MM.1S (cell line): ENCODE measurements at places on chromosomes 12 and 14.

DNA sequence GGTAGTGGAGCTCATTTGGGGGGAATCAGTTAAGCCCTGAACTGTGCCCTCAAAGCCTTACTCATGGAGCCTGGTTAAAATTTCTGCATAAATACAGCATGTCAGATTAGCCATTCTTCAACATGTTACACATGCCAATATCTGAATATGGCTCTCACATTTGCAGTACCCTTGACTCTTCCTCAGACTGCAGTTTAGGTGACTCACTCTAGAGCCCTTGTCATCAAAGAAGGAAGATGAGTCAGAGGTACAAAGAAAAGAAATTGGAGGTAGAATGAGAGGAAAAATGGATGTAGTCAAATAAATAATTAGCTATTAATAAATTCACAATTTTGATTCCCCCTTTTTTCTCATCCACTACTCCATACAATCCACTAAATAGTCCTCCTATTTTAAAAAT lies 23.6 kb upstream of the OR4K2 start:
- no peak for DNase-seq

DNA sequence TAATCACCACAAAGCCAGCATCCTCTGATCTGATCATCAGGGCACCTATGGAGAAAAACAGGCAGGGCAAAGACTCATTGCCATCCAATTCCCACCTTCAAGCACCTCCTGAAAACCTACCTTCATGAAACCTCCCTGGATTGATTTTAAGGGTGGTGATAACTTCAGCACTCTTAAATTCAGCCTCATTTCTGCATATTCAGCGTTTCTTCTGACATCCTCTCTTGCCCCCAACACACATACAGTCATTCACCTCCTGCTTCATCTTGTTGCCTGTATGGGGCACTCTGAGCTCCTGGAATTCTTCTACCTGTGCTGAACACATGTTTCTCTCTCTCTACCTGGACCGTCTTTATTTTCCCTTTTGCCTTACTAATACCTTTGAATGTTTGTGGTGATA lies 6.9 kb downstream of the FGF23 start:
- no peak for DNase-seq

DNA sequence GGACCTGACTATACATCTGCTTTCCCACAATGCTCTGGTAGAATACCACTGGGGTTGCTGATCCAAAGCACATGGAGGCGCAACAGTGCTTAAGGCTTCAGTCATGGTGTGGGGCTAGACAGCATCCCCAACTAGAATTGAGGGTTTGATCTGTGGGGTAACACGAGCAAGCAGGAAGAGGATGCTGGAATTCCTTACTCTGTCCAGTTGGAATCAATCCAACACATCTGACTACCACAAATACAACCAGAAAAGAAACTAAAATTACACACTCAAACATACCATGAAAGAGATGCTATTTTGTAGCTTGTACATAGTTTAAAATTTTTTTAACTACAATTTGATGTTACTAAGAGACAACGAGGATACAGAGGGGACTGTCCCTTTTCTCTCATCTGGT lies 40.4 kb upstream of the GTF2A1 start:
- DNase-seq: no peak

- no peak for DNase-seq
Observed at GRCh38 chr14:35355981-35356841, 48.3 kb downstream of the NFKBIA start.

- no peak for DNase-seq
Observed at GRCh38 chr12:91387461-91388134, 205.0 kb upstream of the DCN start.

DNA sequence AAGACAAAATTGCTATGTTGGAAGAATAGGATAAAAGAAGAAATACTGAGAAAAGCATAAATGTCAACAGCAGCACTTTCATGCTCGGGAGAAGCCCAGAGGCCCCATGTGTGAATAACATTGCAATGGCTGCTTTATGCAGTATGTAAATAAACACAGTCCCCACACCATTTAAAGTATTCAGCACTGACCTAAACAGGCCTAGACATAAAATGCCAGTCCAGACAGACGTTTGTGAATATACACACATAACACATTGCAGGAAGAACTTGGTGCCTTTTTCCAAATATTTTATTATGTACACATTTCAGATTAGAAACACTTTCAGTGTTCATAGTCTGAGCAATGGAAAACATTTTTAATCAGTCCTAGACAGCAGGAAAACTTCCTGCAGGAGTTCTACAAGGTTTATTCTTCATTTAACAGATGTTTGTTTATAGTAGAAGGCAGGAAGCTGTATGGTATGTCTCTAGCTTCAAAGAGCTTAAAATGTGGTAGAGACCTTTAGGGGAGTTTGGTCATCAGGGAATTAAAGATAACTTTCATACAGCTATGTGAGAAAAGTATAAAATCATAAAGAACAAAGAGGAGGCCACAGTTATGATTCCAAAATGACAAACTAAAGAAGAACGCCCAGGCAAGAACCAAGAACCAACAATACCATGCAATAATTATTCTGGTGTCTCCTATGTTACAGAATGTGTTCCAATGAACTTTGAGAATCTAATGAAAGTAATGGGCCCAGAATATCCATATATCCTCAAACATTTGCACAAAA lies 30.6 kb upstream of the SLC38A2 start:
- no peak for DNase-seq

DNA sequence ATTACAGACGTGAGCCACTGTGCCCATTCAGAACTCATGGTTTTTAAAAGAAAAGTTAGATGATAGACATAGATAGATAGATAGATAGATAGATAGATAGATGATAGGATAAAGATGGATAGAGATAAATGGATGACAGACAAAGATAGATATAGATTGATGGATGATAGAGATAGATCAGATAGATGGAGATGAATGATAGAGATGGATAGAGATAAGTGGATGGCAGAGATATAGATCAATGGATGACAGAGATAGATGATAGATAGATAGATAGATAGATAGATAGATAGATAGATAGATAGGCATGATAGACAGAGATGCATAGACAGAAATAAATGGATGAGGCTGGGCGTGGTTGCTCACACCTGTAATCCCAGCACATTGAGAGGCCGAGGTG lies 13.7 kb upstream of the SLC25A3 start:
- DNase-seq: no peak

DNA sequence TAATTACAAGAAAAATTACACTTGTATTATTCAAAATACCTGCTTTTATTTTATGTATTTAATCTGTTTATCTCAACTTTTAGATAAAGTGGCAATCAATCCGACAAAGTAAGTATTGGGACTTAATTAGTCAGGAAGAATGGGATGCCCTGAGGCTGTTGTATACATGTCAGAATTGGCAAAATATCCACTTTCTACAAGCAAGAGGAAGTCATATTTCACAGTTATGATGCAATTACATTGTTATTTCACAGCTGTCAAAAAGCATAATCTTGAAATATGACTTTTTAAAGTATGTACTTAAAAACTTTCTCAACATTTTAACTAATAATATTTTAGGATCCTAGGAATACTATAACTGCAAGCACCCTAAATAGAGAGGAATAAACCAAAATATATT lies 357.1 kb upstream of the MGAT4C start:
- DNase-seq: no peak

- no peak for DNase-seq
Observed at GRCh38 chr14:29220072-29220471, 453.5 kb downstream of the FOXG1 start.

- no peak for DNase-seq
Observed at GRCh38 chr12:53948650-53949593, 5.8 kb upstream of the HOXC12 start.

GRCh38 chr14:66281036-66281776 lies 205.0 kb upstream of the CCDC196 start:
- no peak for DNase-seq

DNA sequence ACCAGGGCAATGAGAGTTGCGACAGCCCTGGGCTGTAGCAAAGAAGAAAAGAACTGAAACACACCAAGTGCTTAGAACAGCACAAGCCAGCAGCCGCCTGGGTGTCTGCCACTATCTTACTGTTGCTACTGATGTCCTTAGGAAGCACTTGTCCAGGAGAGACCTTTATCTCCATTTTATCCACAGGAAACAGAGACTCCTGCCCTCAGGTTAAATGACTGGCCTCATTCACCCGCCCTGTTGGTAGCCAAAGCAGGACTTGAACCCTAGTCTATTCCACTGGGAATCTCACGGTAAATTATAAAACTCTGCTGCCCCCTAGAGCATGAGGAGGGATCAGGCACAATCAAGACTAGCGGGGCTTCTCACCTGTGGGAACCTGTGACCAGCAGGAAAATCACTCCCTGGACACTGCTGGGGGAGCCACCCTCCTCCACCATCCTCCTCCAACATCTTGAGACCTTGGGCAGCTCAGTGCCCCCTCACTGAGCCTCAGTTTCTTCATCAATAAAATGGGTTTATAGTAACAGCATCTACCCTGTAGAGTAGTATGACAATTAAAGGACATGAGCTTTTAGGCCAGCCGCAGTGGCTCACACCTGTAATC lies 20.5 kb upstream of the TESC start:
- DNase-seq: peak; percentile 33

DNA sequence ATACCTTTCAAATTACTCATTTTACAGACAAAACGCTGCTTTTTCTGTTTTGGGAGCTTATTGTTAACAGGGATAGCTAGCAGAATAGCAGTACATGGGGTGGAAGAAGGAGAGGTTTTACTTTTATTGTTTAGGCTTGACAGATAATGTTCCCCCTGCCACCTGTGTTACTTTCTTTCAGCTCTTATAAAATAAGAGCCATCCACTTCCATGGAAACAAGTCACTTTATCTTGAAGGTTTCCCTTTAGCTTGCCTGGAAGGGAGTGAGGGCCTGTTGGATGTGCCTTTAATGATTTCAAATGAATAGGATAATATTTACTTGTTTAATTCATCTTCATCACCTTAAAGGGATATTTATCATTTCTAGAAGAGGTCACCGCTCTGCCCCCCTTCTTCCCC lies 23.3 kb downstream of the GPATCH2L start:
- DNase-seq: no peak
